Stimulated activated CD4-positive, alpha-beta T cell treated with anti-CD3 and anti-CD28 coated beads, TNF-alpha, amount 100 ng/mL, for 48 hours (primary cell): ENCODE measurements at places on chromosomes 16 and 17.

GRCh38 chr17:38727736-38728135 lies 2.4 kb upstream of the CISD3 start:
- DNase-seq: peak; percentile 70

DNA sequence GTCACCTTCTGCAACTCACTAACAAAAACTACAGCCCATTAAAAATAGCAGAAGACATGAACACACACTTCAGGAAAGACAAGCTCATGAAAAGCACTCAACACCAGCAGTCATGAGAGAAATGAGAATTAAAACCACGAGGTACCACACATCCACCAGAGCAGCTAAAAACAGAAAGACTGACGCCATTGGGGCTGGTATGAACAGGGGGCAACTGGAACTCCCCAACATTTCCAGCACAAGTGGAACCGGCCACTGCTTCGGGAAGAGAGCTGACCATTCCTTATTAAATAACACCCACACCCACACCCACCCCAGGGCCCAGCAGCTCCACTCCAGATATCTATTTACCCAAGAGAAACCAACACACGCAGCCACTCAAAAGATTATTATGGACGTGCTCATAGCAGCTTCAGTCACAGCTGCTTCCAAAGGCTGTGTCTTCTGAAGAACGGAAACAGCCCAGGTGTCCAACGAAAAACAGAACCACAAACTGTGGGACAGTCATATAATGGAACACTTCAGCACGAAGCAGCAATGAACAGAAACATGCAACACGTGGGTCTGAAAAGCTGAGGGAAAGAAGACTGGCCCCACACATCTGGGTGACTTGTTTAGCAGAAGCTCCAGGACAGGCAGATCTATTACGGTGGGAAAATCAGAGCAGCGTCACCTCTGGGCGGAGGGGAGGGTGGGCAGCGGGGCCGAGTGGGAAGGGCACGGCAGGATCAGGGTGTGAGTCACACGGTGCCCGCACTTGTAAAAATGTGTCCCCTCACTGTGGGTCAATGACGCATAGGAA lies 41.1 kb downstream of the KLHDC4 start:
- DNase-seq: no peak

- DNase-seq: no peak
Measured at GRCh38 chr17:63035695-63036094, 69.7 kb downstream of the TANC2 start.

DNA sequence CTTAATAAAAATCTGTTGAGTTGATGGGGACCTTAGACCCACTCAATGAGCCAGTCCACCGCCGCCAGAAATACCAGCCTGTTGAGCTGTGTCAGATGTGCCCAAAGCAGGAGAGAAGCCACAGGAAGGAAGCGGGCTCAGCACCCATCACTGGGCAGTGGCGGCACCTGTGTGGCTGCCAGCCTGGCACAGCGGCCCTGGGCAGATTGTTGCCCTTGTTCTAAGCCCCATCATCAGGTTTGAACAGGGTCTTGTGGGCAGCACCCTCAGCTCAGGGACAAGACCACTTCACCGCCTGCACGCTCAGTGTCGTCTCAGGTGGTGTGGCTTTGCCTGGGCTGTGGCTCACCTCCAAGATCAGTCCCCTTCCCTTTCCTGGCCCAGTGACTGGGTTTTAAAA lies 9.3 kb downstream of the ENDOV start:
- no peak for DNase-seq

GRCh38 chr16:1708768-1709180 lies 2.8 kb downstream of the MAPK8IP3 start:
- no peak for DNase-seq

DNA sequence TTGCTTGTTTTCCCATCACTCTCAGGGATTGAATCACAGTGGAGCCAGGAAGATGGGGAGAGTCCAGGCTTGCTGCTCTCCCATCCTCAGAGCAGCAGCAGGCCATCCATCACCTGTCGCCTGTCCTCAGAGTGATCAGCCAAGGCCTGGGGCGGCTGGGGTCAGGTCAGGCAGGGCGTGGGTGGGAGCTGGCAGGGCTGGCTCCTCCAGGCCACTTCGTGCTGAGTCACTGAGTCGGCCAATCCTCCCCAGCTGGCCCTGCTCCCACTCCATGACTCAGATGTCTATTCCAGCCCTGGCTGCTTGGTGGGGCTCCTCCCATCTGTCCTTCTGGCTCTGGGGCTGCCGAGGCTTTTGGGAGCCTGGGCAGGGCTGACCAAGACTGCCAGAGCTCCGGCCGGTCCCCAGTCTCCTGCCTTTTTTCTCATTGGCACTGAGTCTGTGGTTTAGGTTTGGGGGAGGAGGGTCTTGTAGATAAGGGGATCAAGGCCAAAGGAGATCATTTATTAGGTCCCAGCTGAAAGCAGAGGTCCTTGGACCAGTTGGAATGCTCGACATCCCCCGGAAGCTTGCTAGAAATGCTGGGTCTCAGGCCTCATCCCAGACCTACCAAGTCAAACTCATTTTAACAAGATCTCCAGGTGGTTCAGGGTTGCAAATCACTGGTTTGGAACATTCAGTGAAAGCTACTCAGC lies 72.7 kb downstream of the ABCC1 start:
- DNase-seq: no peak

DNA sequence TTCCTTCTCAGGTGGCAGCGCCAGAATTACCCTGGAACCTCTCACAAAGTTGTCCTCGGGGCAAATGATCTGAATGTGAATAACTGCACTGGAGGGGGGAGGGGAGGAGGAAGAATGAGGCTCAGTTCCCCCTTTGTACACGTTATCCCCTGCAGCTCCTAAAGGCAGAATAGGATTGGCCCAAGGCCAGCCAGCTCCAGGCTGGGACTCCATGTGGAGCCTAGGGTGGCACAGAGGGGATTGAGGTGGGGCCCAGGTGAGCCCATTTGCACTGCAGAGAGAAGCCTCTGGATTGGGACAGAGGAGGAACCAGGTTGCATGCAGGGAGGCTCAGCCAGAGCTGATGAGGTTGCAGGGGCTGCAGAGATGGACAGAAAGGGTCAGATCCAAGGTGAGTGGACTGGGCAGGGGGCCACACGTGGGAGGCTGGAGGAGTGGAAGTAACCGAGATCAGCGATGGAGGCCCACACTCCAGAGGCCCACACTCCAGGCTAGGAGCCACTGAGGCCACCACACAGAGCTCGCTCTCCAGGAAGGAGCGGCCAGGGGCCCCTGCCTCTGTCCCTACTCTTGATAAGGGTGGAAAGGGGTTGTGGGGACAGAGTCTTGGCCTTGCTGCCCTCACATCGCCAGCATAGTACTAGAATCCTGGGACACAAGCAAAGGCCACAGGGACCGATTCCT lies 78.6 kb downstream of the RBFOX3 start:
- no peak for DNase-seq

DNA sequence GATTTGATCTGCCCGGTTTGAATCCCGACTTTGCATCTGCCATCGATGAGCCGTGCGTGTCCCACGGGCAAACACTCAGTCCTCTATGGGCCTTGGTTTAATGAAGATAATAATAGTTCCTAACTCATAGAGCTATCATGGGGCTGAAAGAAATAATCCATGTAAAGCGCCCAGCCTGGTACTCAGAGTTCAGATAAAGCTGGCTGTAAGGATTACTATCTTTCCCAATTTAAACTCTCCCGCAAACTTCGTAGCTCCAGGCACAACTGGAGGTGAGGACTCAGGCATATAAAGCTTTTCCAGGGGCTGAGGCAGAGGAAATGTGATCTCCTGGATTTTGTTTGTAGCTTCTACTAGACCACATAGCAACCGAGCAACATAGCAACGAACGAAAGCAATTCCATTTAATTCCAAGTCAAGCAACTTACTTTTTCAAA lies 16.3 kb downstream of the ALOX15 start:
- no peak for DNase-seq

- DNase-seq: no peak
Measured at GRCh38 chr16:88393034-88393433, 10.3 kb downstream of the ZNF469 start.

GRCh38 chr17:50691550-50692447 lies 15.9 kb downstream of the ANKRD40 start:
- DNase-seq: no peak

GRCh38 chr16:11232852-11233726 lies 22.9 kb downstream of the SOCS1 start:
- DNase-seq: peak; percentile 86

DNA sequence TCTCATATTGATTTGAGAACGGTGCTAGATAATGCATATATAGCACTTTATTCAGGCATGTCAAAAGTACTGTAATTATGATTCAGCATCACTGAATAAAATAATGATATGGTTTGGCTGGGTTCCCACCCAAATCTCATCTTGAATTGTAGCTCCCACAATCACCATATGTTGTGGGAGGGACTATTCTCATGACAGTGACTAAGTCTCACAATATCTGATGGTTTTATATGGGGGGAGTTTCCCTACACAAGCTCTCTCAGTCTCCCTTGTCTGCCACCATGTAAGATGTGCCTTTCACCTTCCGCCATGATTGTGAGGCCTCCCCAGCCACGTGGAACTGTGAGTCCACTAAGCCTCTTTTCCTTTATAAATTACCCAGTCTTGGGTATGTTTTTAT lies 25.6 kb upstream of the LONP2 start:
- DNase-seq: no peak

DNA sequence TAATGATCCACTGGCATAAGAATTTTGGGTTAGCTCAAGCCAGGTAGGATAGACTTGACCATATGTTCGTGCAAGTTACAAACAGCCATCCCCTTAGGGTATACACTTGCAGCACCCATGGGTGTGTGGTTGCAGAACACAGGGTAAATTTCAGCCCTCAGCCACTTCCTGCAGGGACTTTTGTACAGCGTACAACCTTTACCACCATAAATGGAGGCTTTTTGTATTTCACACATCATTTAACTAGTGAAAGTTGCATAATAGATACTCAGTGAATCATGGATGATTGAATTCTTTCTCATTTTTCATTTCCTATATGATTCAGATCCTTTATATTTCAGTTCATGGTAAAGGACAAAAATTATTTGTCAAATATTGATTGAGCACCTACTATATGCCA lies 473.9 kb downstream of the CDH13 start:
- DNase-seq: no peak

GRCh38 chr17:78174346-78174869 lies 6.0 kb downstream of the SYNGR2 start:
- DNase-seq: no peak
